ENCODE measurements at places on chromosomes 3 and 15.

GRCh38 chr15:57792724-57793449, 86.4 kb downstream of the POLR2M start:
- no peak for DNase-seq

GRCh38 chr3:196007744-196008335, 74.0 kb downstream of the TFRC start:
- DNase-seq, result no peak

- DNase-seq, result no peak
These were observed 116.5 kb downstream of the SLMAP start for GRCh38 chr3:57872606-57873005.

DNA sequence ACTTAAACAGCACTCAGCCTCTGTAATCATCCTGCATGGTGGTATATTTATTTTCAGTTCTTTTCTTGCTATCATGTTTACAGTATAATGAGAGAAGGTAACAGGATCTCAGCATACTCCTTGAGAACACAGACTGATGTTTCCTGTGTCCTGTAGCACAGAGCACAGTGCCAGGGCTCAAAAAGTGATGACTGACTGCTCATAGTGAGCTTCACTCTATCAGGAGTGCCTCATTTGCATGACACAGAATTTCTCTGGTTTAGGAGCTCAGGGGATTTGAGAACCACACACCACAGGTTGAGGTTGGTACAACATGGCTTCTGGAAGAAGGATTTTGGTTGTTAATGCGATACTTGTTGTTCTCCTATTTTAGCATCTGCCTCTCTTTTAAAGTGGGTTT, 68.5 kb upstream of the SLC2A2 start:
- DNase-seq, result no peak

Data from suprapubic skin (tissue), 4 donors.